ENCODE measurements at places on chromosomes 3 and 15. TPM values are rescaled to one million over a fixed set of nuclear protein-coding genes. Genes with fewer than 3 reads are reported as not detected.

The MYLK gene
- total RNA-seq: 15.4 TPM

The CD80 gene
- not detected for total RNA-seq

The CASR gene
- total RNA-seq: not detected

The PXK gene
- total RNA-seq: 34.8 TPM

The BHLHE40 gene
- 2.6 TPM for total RNA-seq

The NANOGP8 gene
- not detected for total RNA-seq

The CSPG4 gene
- total RNA-seq: 13.4 TPM

The ZMAT3 gene
- 2.4 TPM for total RNA-seq

The ATP13A5 gene
- not detected for total RNA-seq

The KLHL40 gene
- not detected for total RNA-seq

The PRR20G gene
- not detected for total RNA-seq

The FBXW12 gene
- not detected for total RNA-seq

The CPNE9 gene
- total RNA-seq: not detected

The UPK1B gene
- total RNA-seq: not detected

The RASL12 gene
- 4.7 TPM for total RNA-seq

The SSUH2 gene
- not detected for total RNA-seq

The STX19 gene
- not detected for total RNA-seq

The GALNT15 gene
- not detected for total RNA-seq

The INO80 gene
- 12.2 TPM for total RNA-seq

The CCDC191 gene
- total RNA-seq: 0.20 TPM

The SEMA5B gene
- not detected for total RNA-seq

The EXD1 gene
- total RNA-seq: not detected

The DLEC1 gene
- total RNA-seq: not detected

The CLDN16 gene
- not detected for total RNA-seq

The RPP25 gene
- total RNA-seq: 19.0 TPM

The ACTRT3 gene
- total RNA-seq: 4.3 TPM

The PROK2 gene
- not detected for total RNA-seq

The CNTN3 gene
- total RNA-seq: 0.07 TPM

The ZNF80 gene
- not detected for total RNA-seq

The SPATA12 gene
- not detected for total RNA-seq

The SEMA3G gene
- total RNA-seq: not detected

The ACP3 gene
- not detected for total RNA-seq

The HIGD2B gene
- not detected for total RNA-seq

The IGSF11 gene
- not detected for total RNA-seq

The TTLL13 gene
- total RNA-seq: 0.07 TPM

The SYNPR gene
- total RNA-seq: not detected

The CHD2 gene
- 23.1 TPM for total RNA-seq

The PSTPIP1 gene
- total RNA-seq: not detected

The NME9 gene
- total RNA-seq: not detected

The PIGZ gene
- not detected for total RNA-seq

The NOX5 gene
- not detected for total RNA-seq

The RBP2 gene
- total RNA-seq: not detected

The KAT2B gene
- 5.6 TPM for total RNA-seq

The PRTG gene
- total RNA-seq: 2.9 TPM

The CKMT1A gene
- not detected for total RNA-seq

The CCRL2 gene
- not detected for total RNA-seq

The TRPM7 gene
- 27.6 TPM for total RNA-seq

The RAD18 gene
- total RNA-seq: 8.5 TPM

The MRAS gene
- total RNA-seq: 23.4 TPM

The TMEM207 gene
- total RNA-seq: not detected

The AADACL2 gene
- not detected for total RNA-seq
